ENCODE measurements at places on chromosomes 16 and 17. TPM values are rescaled to one million over a fixed set of nuclear protein-coding genes. Genes with fewer than 3 reads are reported as not detected.

The MMP25 gene
- polyA plus RNA-seq = 1.9 TPM

The SLC16A13 gene
- 4.6 TPM for polyA plus RNA-seq

The CA7 gene
- polyA plus RNA-seq = 0.28 TPM

The LDHD gene
- polyA plus RNA-seq = 6.8 TPM

The NKIRAS2 gene
- 48.9 TPM for polyA plus RNA-seq

The RNF112 gene
- polyA plus RNA-seq = 0.70 TPM

The ST6GALNAC1 gene
- 0.57 TPM for polyA plus RNA-seq

The CSH1 gene
- 0.83 TPM for polyA plus RNA-seq

The CLTC gene
- 317 TPM for polyA plus RNA-seq

The TEX14 gene
- 0.73 TPM for polyA plus RNA-seq

The CCL16 gene
- 0.36 TPM for polyA plus RNA-seq

The PERCC1 gene
- not detected for polyA plus RNA-seq

The CCL1 gene
- not detected for polyA plus RNA-seq

The YPEL2 gene
- 31.0 TPM for polyA plus RNA-seq

The CEP20 gene
- 45.3 TPM for polyA plus RNA-seq

The SETD1A gene
- polyA plus RNA-seq = 19.7 TPM

The HID1 gene
- 9.2 TPM for polyA plus RNA-seq

The PLK1 gene
- 31.2 TPM for polyA plus RNA-seq

The ABCC11 gene
- 0.22 TPM for polyA plus RNA-seq

The RND2 gene
- polyA plus RNA-seq = 3.9 TPM

The KRTAP4-1 gene
- not detected for polyA plus RNA-seq

The C17orf100 gene
- polyA plus RNA-seq = 10.3 TPM

The SLC22A31 gene
- polyA plus RNA-seq = 0.39 TPM

The HS3ST3A1 gene
- polyA plus RNA-seq = 4.5 TPM

The NBR1 gene
- 107 TPM for polyA plus RNA-seq

The NTHL1 gene
- polyA plus RNA-seq = 15.2 TPM

The DGKE gene
- polyA plus RNA-seq = 3.1 TPM

The WNT3 gene
- 2.1 TPM for polyA plus RNA-seq

The GAS2L2 gene
- polyA plus RNA-seq = 0.08 TPM

The PDIA2 gene
- 2.5 TPM for polyA plus RNA-seq

The PIK3R5 gene
- 0.90 TPM for polyA plus RNA-seq

The CLEC18C gene
- 74.9 TPM for polyA plus RNA-seq

The CMTM2 gene
- polyA plus RNA-seq = 0.33 TPM

The CCL2 gene
- 18.5 TPM for polyA plus RNA-seq

The PPP1R27 gene
- 0.12 TPM for polyA plus RNA-seq

The CCL4 gene
- 3.9 TPM for polyA plus RNA-seq

The ALDH3A1 gene
- 0.92 TPM for polyA plus RNA-seq

The ERN2 gene
- polyA plus RNA-seq = 0.19 TPM

The C16orf86 gene
- 4.8 TPM for polyA plus RNA-seq

The HS3ST3B1 gene
- 29.7 TPM for polyA plus RNA-seq

The KRT23 gene
- 1.4 TPM for polyA plus RNA-seq

The C16orf96 gene
- 0.24 TPM for polyA plus RNA-seq

The AGRP gene
- polyA plus RNA-seq = not detected

The PDE6G gene
- polyA plus RNA-seq = 10.0 TPM

The NEUROD2 gene
- 0.05 TPM for polyA plus RNA-seq

The TPSD1 gene
- polyA plus RNA-seq = 0.95 TPM

The TMIGD1 gene
- 0.64 TPM for polyA plus RNA-seq

The RMI2 gene
- polyA plus RNA-seq = 21.6 TPM

The PSME3 gene
- polyA plus RNA-seq = 110 TPM

The CAPNS2 gene
- polyA plus RNA-seq = not detected

The KRTAP3-2 gene
- not detected for polyA plus RNA-seq

The LRRC37A3 gene
- polyA plus RNA-seq = 25.3 TPM

The MT4 gene
- not detected for polyA plus RNA-seq

The CDC42EP4 gene
- polyA plus RNA-seq = 40.0 TPM

The CETP gene
- 10.2 TPM for polyA plus RNA-seq

The EVPLL gene
- polyA plus RNA-seq = 0.75 TPM

The KRTAP4-5 gene
- not detected for polyA plus RNA-seq

The SYNGR3 gene
- 1.6 TPM for polyA plus RNA-seq
